ENCODE measurements at places on chromosomes 7 and 10.
A peak's percentile ranks its signal among the peaks of the same experiment; 100 is the strongest.

GRCh38 chr7:874031-874749 is 2.2 kb upstream of the GET4 start:
- H3K36me3 ChIP-seq, result peaks cover 33% of the 10 kb centered on the region
- DNase-seq, result no peak
- H3K4me1 ChIP-seq, result peaks cover 18% of the 10 kb centered on the region
- H3K27me3 ChIP-seq, result no peaks in the 10 kb centered on the region
- H3K27ac ChIP-seq, result no peak overlapping the region

DNA sequence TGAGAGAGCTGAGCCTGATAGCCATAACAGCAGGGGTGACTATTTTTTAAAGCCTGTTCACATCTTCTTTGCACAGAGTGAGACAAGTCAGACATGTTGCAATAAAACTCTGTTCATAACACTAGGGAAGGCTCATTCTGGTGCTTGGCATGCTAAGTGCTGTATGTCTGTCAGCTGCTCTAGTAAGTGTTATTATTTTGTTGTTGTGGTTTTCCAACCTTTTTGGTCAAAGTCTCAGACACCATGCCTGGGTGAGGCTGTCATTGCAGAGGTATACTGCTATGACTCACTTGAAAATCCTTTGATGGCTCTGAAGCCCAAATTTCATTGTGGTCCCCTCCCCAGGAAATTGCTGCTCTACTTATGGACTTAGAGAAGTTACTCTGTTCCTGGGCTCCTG is 129.7 kb downstream of the ADRA2A start:
- no peak overlapping the region for H3K27ac ChIP-seq
- H3K4me3 ChIP-seq, result no peak overlapping the region

DNA sequence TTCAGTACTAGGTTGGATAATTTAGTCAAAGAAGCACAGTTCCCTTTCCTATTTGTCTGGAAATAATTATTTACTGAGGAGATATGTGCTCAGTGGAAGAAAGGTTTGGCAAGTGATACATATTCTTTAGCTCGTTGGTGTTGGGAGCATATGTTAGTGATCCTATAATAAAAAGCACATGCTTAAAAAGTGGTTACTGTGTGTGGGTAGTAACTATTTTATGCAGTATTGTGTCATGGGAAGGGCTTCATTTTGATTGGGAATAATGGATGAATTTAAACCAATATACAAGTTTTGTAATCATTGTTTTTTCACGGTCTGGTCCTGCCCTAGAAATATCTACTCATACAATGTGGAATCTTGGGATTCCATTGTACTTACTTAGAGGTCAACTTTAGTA is 188.7 kb upstream of the PPP1R3A start:
- H3K4me1 ChIP-seq, result no peaks in the 10 kb centered on the region
- H3K27ac ChIP-seq, result no peak overlapping the region
- H3K36me3 ChIP-seq, result no peaks in the 10 kb centered on the region
- DNase-seq, result no peak
- H3K27me3 ChIP-seq, result peaks cover 10% of the 10 kb centered on the region

GRCh38 chr7:94658826-94659225 is 2.9 kb upstream of the SGCE start:
- no peak for DNase-seq
- H3K4me3 ChIP-seq, result no peak overlapping the region

- no peaks in the 10 kb centered on the region for H3K36me3 ChIP-seq
- peaks cover 6% of the 10 kb centered on the region for H3K4me1 ChIP-seq
- no peak overlapping the region for H3K4me3 ChIP-seq
- H3K27me3 ChIP-seq, result no peaks in the 10 kb centered on the region
- no peak overlapping the region for H3K27ac ChIP-seq
- no peak for DNase-seq
These were observed 169.5 kb downstream of the SNX13 start for GRCh38 chr7:17770710-17771375.

GRCh38 chr7:33258491-33258951 is 129.2 kb downstream of the BBS9 start:
- H3K27ac ChIP-seq, result no peak overlapping the region
- DNase-seq, result no peak
- H3K36me3 ChIP-seq, result no peaks in the 10 kb centered on the region
- no peaks in the 10 kb centered on the region for H3K27me3 ChIP-seq
- H3K4me1 ChIP-seq, result peaks cover 13% of the 10 kb centered on the region

- no peaks in the 10 kb centered on the region for H3K27me3 ChIP-seq
- no peak overlapping the region for H3K4me3 ChIP-seq
- peak overlapping the region; percentile 76 for H3K27ac ChIP-seq
These were observed 39.4 kb upstream of the NPFFR1 start for GRCh38 chr10:70323138-70323696.

- no peak overlapping the region for H3K27ac ChIP-seq
- no peak overlapping the region for H3K4me3 ChIP-seq
- H3K4me1 ChIP-seq, result peaks cover 6% of the 10 kb centered on the region
- DNase-seq, result no peak
- H3K36me3 ChIP-seq, result no peaks in the 10 kb centered on the region
These were observed 30.3 kb downstream of the CHAT start for GRCh38 chr10:49644035-49644646.

- H3K27ac ChIP-seq, result no peak overlapping the region
- no peaks in the 10 kb centered on the region for H3K36me3 ChIP-seq
- H3K4me3 ChIP-seq, result no peak overlapping the region
- H3K27me3 ChIP-seq, result no peaks in the 10 kb centered on the region
- no peak for DNase-seq
These were observed 215.5 kb downstream of the INHBA start for GRCh38 chr7:41487229-41487940.

- H3K36me3 ChIP-seq, result peaks cover 5% of the 10 kb centered on the region
- H3K27ac ChIP-seq, result peak overlapping the region; percentile 96
- H3K4me1 ChIP-seq, result peaks cover 33% of the 10 kb centered on the region
- H3K27me3 ChIP-seq, result no peaks in the 10 kb centered on the region
These were observed 45.1 kb downstream of the DPY19L1 start for GRCh38 chr7:34991938-34992840.

DNA sequence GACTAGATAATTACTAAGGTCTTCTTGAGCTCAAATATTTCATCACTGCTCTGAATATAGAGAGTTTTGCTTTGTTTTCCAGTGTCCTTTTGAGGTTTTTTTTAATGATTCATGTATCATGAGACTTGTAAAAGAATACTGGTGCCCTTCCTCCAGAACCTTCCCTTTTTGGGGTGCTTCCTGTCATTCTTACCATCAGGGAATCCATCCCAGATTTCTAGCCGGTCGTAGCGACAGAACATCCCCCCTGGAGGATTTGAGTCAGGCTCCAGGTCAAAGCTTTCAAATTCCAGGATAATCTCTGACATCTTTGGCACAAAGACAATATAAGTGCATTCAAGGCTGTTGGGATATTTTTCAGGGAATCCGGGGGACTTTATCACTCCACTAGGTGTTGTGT is 71.0 kb downstream of the NRP1 start:
- H3K4me1 ChIP-seq, result peaks cover 25% of the 10 kb centered on the region
- DNase-seq, result no peak
- H3K4me3 ChIP-seq, result no peak overlapping the region
- H3K36me3 ChIP-seq, result peaks cover 8% of the 10 kb centered on the region
- peaks cover 14% of the 10 kb centered on the region for H3K27me3 ChIP-seq

DNA sequence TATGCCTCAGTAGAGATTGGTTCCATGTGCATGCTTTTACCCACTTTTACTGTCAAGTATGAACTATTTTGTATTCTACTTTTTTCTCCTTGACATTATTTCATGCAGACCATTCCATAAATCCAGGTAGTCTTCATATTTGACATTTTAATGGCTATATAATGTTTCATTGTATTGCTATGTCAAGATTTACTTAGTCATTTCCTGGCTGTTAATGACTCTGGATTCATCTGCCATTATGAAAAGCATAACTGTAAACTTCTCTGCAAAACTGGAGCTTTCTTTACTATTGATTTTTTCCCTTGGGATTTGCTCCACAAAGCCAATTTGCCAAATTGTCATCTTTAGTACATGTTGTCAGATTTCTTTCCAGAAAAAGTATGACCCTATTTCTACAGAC is 6.8 kb upstream of the MSRB2 start:
- DNase-seq, result no peak
- H3K27ac ChIP-seq, result no peak overlapping the region
- H3K36me3 ChIP-seq, result no peaks in the 10 kb centered on the region
- H3K27me3 ChIP-seq, result peaks cover 27% of the 10 kb centered on the region
- no peak overlapping the region for H3K4me3 ChIP-seq

- peaks cover 11% of the 10 kb centered on the region for H3K4me1 ChIP-seq
- H3K27me3 ChIP-seq, result no peaks in the 10 kb centered on the region
- no peaks in the 10 kb centered on the region for H3K36me3 ChIP-seq
- no peak for DNase-seq
These were observed 38.7 kb downstream of the GNA12 start for GRCh38 chr7:2805213-2805944.

- peaks cover 26% of the 10 kb centered on the region for H3K4me1 ChIP-seq
- no peak for DNase-seq
- H3K4me3 ChIP-seq, result no peak overlapping the region
- peaks cover 36% of the 10 kb centered on the region for H3K36me3 ChIP-seq
- no peak overlapping the region for H3K27ac ChIP-seq
- H3K27me3 ChIP-seq, result no peaks in the 10 kb centered on the region
These were observed 44.6 kb downstream of the PHTF2 start for GRCh38 chr7:77843194-77843593.

GRCh38 chr7:19020711-19021110 is 96.7 kb downstream of the TWIST1 start:
- no peaks in the 10 kb centered on the region for H3K36me3 ChIP-seq
- no peak for DNase-seq
- H3K4me3 ChIP-seq, result no peak overlapping the region
- no peak overlapping the region for H3K27ac ChIP-seq
- H3K27me3 ChIP-seq, result no peaks in the 10 kb centered on the region
- no peaks in the 10 kb centered on the region for H3K4me1 ChIP-seq

- DNase-seq, result no peak
- peaks cover 6% of the 10 kb centered on the region for H3K4me1 ChIP-seq
- peaks cover 5% of the 10 kb centered on the region for H3K36me3 ChIP-seq
- no peaks in the 10 kb centered on the region for H3K27me3 ChIP-seq
These were observed 115.9 kb downstream of the MICU1 start for GRCh38 chr10:72509941-72510340.

DNA sequence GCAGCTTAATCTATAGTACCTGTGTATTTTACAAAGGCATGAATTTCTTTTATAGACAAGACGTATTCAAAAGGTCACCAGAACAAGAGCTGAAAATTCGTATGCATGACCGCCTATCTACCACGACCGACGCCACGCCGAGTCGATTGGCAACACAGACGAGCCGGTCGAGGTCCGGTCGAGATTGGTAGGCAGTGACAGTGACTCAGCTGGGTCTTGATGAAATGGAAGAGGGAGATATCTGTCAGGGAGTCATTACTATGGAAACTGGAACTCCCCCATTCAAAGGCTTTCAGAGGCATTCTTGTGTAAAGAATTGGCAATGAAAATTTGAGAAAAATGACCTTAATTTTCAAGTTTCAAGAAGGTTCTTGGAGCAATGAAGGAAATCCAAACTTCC is 2.1 kb downstream of the ATP5MK start:
- peaks cover 47% of the 10 kb centered on the region for H3K36me3 ChIP-seq
- no peak overlapping the region for H3K4me3 ChIP-seq
- no peaks in the 10 kb centered on the region for H3K27me3 ChIP-seq
- peaks cover 48% of the 10 kb centered on the region for H3K4me1 ChIP-seq
- H3K27ac ChIP-seq, result no peak overlapping the region

DNA sequence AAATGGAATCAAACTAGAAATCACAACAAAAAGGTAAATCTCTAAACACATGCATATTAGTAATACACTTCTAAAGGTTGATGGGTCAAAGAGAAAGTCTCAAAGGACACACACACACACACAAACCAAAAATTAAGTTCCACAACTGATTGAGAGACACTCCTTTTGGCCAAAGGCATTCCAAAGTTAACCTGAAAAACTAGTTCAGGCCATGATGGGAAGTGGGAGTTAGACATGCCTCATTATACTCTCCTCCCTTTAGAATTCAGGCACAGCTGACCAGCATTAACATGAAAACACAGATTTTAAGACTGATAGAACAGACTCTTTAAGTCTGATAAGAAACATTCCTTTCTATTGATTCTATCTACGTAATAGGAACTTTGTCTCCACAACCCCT is 332.4 kb upstream of the IGFBP3 start:
- H3K4me1 ChIP-seq, result no peaks in the 10 kb centered on the region
- no peak for DNase-seq
- H3K36me3 ChIP-seq, result no peaks in the 10 kb centered on the region
- H3K27me3 ChIP-seq, result no peaks in the 10 kb centered on the region
- H3K4me3 ChIP-seq, result no peak overlapping the region
- H3K27ac ChIP-seq, result no peak overlapping the region

DNA sequence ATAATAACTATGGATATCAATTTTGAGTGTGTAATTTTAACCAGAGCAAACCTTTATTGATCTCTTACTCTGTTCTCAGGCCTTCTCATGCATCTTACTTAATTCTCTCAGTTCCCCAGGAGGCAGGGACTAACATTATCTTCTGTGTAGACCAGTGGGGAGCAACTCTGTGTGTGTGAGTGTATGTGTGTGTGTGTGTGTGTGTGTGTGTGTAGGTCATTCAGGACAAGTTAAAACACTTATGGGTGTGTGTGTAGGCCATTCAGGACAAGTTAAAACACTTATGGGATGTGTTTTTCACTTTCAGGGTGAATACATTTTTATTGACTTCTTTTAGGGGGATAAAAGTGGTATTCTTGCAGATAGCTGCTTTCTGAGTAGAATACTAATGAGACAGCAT is 145.0 kb downstream of the ADAM12 start:
- no peak overlapping the region for H3K27ac ChIP-seq
- H3K36me3 ChIP-seq, result no peaks in the 10 kb centered on the region
- DNase-seq, result no peak
- no peaks in the 10 kb centered on the region for H3K4me1 ChIP-seq
- H3K4me3 ChIP-seq, result no peak overlapping the region

DNA sequence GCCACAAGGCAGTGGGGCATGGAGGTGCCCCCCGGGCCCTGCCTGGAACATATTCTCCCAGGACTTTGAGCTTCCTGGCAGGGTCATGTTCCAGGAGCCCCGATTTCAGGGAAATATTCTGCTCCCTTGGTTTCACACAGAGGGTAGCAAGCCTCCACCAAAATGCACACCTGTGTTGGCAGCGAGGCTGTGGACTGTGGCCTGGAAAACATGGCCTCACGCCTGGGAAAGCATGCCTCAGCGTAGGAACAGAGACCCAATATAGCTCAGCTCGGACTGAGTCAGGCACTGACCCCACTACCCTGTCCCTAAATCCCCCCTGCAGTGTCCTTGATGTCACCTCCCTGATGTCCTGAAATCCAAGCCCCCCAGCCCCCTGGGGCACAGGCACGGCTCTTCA is 92.0 kb downstream of the KCNMA1 start:
- no peak overlapping the region for H3K27ac ChIP-seq
- no peak overlapping the region for H3K4me3 ChIP-seq
- H3K36me3 ChIP-seq, result no peaks in the 10 kb centered on the region
- H3K4me1 ChIP-seq, result no peaks in the 10 kb centered on the region
- no peak for DNase-seq
- H3K27me3 ChIP-seq, result peaks cover 16% of the 10 kb centered on the region

- peak overlapping the region; percentile 51 for H3K4me3 ChIP-seq
- peak overlapping the region; percentile 79 for H3K27ac ChIP-seq
- H3K27me3 ChIP-seq, result no peaks in the 10 kb centered on the region
- peaks cover 62% of the 10 kb centered on the region for H3K36me3 ChIP-seq
- DNase-seq, result peak; percentile 76
These were observed 65.3 kb downstream of the CARD11 start for GRCh38 chr7:2978408-2978807.

- peaks cover 20% of the 10 kb centered on the region for H3K4me1 ChIP-seq
- no peaks in the 10 kb centered on the region for H3K36me3 ChIP-seq
- H3K27me3 ChIP-seq, result no peaks in the 10 kb centered on the region
- no peak for DNase-seq
- no peak overlapping the region for H3K4me3 ChIP-seq
- H3K27ac ChIP-seq, result no peak overlapping the region
These were observed 86.1 kb downstream of the FAM107B start for GRCh38 chr10:14688606-14689005.
